ENCODE measurements at places on chromosomes 1 and 21.

DNA sequence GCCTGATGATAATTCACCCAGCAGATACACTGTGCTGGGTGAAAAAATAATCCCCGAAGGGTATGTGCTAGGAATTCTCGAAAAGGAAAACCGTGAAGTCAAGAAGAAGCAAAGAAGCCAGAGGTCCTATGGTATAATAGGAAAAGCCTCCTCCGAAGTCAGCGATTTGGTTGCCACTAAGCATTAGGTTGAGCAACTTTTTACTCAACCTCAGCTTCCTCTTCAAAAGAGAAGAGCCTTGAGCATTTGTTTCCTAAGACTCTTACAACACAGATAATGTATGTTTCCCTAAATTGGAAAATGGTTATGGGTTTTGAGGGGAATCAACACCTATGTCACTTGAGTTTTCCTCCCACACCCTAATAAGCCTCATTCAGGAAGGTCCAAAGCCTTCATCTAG lies 21.3 kb upstream of the MNDA start:
- no peak for DNase-seq

DNA sequence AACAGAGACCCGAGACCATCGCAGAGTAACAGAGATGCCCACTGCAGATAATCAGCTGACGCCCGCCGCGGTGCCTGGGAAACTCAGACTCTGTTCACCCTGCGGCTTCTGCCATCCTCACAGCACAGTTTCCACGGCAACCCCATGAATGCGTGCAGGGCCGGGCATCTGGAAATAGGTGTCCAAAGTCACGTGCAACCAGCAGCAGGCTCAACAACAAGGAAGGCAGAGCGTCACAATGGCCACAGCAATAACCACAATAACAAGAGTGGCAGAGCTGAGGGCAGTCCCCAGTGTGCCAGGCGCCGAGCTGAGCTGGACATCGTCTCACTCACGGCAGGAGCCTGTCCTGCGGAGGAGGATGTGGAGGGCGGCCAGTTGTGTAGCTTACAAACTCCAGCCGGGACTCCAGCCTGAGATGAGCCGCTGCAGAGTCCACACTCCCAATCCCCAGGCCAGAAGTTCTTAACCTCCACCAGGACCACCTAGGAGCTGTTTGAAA lies 102.0 kb downstream of the CRYAA start:
- no peak for DNase-seq

DNA sequence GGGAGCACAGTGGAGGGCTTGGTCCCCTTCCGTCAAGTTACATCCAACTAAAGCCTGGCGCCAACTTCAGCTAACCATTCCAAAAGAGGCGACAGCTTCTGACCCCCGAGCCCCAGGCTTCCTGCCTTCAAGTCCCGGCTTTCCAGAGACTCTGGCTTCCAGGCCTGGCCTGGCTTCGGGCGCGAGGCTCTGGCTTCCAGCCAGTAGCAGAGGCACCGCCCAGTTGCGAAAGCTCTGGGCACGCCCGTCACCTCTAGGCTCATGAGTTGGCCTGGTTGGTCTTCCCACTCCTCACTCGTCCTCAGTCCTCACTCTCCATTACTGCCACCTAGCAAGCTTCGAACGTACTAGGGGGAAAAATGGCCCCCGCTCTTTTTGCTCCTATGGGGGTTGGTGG lies 30.0 kb upstream of the C1orf185 start:
- no peak for DNase-seq

GRCh38 chr1:227924833-227925574 lies 22.7 kb downstream of the WNT9A start:
- DNase-seq, result no peak

DNA sequence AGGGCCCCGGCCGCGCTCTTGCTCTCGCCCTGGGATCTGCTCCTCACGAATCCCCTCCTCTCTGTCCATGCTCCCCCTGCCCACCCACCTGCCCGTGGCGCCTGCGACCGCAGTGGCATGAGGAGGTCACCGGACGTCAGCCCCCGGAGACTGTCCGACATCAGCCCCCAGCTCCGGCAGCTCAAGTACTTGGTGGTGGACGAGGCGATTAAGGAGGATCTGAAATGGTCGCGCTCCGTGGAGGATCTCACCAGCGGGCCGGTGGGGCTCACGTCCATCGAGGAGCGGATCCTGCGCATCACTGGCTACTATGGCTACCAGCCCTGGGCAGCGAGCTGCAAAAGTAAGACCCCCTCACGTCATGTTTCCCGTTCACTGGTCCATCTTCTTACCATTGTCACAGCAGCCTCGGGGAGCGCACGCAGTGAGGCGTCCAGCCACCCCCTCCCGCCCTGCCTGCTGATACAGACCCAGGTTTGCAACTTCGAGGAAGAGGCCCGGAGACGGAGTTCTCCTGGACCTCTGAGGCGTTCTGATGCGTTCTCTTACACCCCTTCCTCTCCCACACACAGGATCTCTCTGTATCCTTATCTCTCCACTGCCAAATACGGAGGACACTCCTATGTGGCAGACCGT lies 1.1 kb downstream of the SLC35F3 start:
- no peak for DNase-seq

DNA sequence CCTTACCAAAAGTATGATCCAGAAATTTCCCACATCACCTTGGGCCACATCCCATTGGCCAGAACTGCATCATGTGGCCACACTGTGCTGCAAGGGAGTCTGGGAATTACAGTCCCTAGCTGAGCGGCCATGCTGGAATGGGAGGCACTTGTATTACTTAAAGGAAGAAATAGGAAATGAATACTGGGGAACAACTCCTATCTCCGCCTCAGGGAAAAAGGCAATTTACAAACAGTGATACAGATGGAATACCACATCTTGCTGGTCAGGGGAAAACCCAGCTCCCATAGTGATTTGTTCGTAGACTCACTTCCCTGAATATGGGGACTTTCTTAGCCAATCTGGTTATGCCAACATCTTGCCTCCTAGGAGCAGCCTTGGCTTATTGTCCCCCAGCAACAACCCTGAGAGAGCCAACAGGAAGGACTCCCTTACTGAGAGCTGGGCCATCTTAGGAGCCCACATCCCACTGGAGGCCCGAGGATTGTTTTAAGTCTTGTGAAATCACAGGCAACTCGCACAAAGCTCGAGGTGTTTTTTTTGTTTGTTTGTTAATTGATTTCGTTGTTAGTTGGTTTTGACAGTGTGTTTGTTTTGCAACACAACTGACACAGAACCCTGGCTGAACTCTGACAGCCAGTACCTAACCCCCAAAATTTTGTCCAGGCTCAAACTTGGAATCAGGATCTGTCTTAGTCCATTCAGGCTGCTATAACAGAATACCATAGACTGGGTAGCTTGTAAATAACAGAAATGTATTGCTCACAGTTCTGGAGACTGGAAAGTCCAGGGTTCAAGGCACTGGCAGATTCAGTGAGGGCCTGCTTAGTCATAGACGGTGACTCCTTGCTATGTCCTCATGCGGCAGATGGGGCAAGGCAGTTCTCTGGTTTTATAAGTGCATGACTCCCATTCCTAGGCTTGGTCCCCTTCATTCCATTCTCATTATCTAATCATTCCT lies 14.9 kb downstream of the CDA start:
- no peak for DNase-seq

GRCh38 chr1:217554849-217555248 lies 76.0 kb downstream of the GPATCH2 start:
- no peak for DNase-seq

DNA sequence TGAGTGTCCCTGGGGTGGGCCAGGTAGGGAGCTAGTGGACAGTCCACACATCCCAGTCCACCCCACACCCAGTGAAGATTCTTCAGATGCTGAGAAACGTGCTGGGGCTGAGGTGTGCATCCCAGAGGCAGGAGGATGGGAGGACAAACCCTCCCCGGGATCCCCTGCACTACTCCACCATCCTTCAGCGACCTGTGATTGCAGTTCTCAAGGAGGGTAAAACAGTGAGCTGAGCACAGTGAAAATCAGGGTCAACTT lies 51.0 kb downstream of the ELK4 start:
- DNase-seq, result no peak

DNA sequence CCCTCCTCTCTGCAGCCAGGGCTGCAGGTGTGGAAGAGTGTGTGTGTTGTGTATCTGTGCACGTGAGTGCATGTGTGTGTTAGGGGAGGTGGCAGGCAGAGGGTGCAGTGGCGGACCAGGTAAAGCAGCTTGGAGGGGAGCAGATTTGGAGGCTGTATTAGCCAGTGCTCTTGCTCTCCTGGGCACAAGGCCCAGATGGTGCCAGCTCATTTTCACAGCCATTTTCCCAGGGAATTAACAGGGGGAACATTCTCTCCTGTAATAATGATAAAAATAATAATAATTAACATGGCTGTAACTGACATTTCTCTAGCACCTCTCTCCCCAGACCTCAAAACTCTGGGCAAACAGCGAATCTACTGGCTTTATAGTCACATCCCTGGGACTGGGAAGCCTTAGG lies 43.6 kb downstream of the LRRN2 start:
- no peak for DNase-seq

DNA sequence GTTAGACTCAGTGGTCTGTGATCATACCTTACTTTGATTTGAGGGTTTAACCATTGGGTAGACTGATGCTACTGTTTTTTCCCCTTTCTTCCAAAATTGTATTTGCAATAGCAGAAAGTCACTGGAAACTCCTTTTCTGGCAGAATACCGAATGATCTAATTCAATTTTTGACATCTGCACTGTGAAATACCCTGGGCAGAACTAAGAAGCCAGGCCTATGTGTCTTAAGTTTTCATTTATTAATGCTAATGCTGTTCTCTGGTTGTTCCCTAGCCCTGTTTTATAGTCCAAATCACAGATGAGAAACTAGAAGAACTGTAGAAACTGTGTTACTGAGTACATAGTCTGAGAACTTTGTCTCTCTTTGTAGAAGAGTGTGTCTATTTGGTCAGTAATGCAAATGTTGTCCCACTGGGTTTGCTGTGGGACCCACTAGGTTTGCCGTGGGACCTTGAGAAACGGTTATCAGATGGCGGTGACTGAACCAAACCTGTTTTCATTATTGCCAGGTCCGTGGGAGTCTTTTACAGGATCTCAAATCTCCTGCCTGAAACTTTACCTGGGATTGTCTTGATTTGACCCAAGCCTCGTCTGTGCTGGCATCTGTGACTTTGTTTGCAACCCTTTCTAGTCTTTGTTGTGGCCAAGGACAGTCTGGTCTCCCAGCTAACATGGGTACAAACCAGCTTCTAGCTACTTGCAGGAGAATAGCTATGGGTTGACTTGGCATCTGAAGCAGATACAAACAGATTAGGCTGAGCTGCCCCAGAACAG lies 41.4 kb downstream of the PEX14 start:
- no peak for DNase-seq

- no peak for DNase-seq
These were observed 42.1 kb upstream of the HUNK start for GRCh38 chr21:31830701-31831100.

GRCh38 chr1:10607228-10607627 lies 132.5 kb downstream of the PEX14 start:
- DNase-seq, result no peak

- no peak for DNase-seq
These were observed 56.5 kb downstream of the FNBP1L start for GRCh38 chr1:93504247-93505033.

- no peak for DNase-seq
These were observed 64.0 kb upstream of the DIP2A start for GRCh38 chr21:46394595-46395104.

GRCh38 chr1:223720971-223721591 lies 8.7 kb downstream of the CAPN2 start:
- DNase-seq, result no peak

GRCh38 chr1:198605406-198605805 lies 33.4 kb upstream of the PTPRC start:
- DNase-seq, result no peak

- no peak for DNase-seq
These were observed 37.1 kb upstream of the CSF1 start for GRCh38 chr1:109873278-109874175.

DNA sequence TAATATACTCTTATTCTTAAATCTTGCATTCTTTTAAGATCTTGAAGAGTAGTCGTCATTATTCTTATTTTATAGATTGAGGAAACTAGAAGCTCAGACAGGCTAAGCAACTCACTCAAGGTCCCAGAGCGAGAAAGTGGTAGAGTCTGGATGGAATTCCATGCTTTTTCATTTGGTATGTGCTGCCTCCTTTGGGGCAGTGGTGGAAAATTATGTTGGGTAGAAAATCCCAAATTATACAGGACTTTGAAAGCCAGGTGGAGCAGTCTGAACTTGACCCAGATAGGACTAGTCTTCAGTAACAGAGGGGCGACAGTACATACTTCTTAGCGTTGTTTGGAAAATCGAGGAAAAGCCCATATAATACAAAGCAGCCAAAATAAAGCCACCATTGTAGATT lies 205.6 kb downstream of the ATG4C start:
- DNase-seq, result no peak

GRCh38 chr1:229224308-229224707 lies 46.6 kb upstream of the RAB4A start:
- DNase-seq, result no peak

DNA sequence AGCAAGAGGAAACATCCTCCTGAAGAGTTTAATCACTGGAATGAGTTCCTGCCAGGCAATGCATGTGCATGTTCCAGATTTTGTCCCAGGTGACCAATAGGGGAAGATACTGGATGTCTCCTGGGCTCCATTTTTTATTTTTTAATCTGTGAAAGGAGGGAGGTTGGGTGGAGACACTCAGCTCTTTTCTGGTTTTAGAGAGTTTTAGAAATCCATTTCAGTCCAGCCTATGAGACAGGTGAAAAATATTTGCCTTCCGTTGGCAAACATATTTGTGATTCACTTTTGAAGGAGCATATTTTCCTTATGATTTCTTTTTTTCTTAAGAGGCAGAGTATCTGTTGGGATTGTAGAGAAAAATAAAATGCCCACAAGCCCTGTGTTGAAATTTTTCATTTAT lies 70.7 kb downstream of the ABCA4 start:
- DNase-seq, result no peak

DNA sequence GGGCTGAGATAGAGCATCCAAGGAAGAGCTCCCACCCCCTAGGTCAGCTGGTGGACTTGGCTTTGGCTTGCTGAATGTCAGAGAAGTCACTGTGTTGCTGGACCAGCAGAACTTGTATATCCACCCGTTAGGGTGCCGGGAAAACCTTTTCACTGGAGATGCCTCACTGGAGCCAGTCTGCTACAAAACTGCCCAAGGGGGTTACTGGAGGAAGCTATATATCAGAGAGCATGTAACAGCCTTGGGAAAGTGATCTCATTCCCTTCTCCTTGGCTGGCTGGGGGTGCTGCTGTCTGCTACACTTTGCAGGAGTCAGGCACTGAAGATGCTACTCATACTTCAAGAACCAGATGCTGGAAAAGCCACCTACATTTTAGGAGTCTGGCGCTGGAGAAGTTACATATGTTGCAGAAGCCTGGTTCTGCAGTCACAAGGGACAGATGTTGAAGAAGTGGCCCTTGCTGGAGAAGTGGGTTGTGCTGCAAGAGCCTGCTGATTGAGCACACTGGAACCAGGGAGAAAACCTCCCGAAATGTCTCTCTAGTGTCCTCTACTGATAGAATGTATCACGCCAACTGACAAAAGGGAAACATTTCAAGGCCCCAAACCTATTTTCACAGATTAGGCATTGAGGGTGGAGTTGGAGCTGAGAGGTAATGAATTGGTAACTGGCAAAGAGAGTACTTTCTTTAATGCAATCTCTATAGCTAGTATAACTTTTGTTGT lies 250.6 kb downstream of the SPATA17 start:
- no peak for DNase-seq

- no peak for DNase-seq
These were observed 3.5 kb downstream of the TGFB2 start for GRCh38 chr1:218348628-218349071.

- no peak for DNase-seq
These were observed 69.9 kb upstream of the ZC3H11B start for GRCh38 chr1:219682788-219683187.

GRCh38 chr1:14912839-14913481 lies 240.6 kb upstream of the TMEM51 start:
- no peak for DNase-seq

- DNase-seq, result no peak
These were observed 35.8 kb downstream of the CCN1 start for GRCh38 chr1:85616364-85616705.
